Myometrial cell (primary cell): ENCODE measurements at places on chromosomes 11 and 22. TPM values are rescaled to one million over a fixed set of nuclear protein-coding genes. Genes with fewer than 3 reads are reported as not detected.

The PEX16 gene
- total RNA-seq: 30.6 and 33.0 TPM in 2 replicates

The GAB4 gene
- not detected in 2 replicates for total RNA-seq

The UBQLNL gene
- not detected in 2 replicates for total RNA-seq

The KRTAP5-1 gene
- total RNA-seq: not detected in 2 replicates

The IL10RA gene
- not detected in 2 replicates for total RNA-seq

The ISX gene
- not detected in 2 replicates for total RNA-seq

The PLA2G6 gene
- 11.0 and 11.3 TPM in 2 replicates for total RNA-seq

The ACER3 gene
- 6.3 and 16.8 TPM in 2 replicates for total RNA-seq

The CRY2 gene
- total RNA-seq: 7.4 and 7.8 TPM in 2 replicates

The APLNR gene
- total RNA-seq: not detected in 2 replicates

The MIOX gene
- not detected in 2 replicates for total RNA-seq

The OR4D5 gene
- total RNA-seq: not detected in 2 replicates

The DMC1 gene
- 3.2 and 6.3 TPM in 2 replicates for total RNA-seq

The IL18 gene
- total RNA-seq: 22.3 and 26.8 TPM in 2 replicates

The ST14 gene
- not detected in 2 replicates for total RNA-seq

The LIMK2 gene
- 20.8 and 24.1 TPM in 2 replicates for total RNA-seq

The ANGPTL5 gene
- not detected in 2 replicates for total RNA-seq

The CDC42BPG gene
- 0.18 and 0.29 TPM in 2 replicates for total RNA-seq

The LYVE1 gene
- total RNA-seq: not detected in 2 replicates

The RAB39A gene
- total RNA-seq: not detected in 2 replicates

The ARHGAP20 gene
- 1.2 and 2.3 TPM in 2 replicates for total RNA-seq

The OR2AG2 gene
- total RNA-seq: 0.18 and 0.29 TPM in 2 replicates

The KRTAP5-10 gene
- not detected in 2 replicates for total RNA-seq

The OR8D4 gene
- not detected in 2 replicates for total RNA-seq

The MS4A12 gene
- total RNA-seq: not detected in 2 replicates

The PRR33 gene
- total RNA-seq: not detected in 2 replicates

The EXPH5 gene
- 0.86 and 1.4 TPM in 2 replicates for total RNA-seq

The NCR3LG1 gene
- 4.0 and 4.8 TPM in 2 replicates for total RNA-seq

The DDI1 gene
- total RNA-seq: not detected in 2 replicates

The ATP5MG gene
- total RNA-seq: 56.0 and 56.5 TPM in 2 replicates

The SPI1 gene
- not detected in 2 replicates for total RNA-seq

The LMO1 gene
- not detected in 2 replicates for total RNA-seq

The CLCF1 gene
- 6.3 and 11.2 TPM in 2 replicates for total RNA-seq

The PRODH gene
- total RNA-seq: not detected in 2 replicates
